ENCODE measurements at places on chromosomes 2 and 18. TPM values are rescaled to one million over a fixed set of nuclear protein-coding genes. Genes with fewer than 3 reads are reported as not detected.

DNA sequence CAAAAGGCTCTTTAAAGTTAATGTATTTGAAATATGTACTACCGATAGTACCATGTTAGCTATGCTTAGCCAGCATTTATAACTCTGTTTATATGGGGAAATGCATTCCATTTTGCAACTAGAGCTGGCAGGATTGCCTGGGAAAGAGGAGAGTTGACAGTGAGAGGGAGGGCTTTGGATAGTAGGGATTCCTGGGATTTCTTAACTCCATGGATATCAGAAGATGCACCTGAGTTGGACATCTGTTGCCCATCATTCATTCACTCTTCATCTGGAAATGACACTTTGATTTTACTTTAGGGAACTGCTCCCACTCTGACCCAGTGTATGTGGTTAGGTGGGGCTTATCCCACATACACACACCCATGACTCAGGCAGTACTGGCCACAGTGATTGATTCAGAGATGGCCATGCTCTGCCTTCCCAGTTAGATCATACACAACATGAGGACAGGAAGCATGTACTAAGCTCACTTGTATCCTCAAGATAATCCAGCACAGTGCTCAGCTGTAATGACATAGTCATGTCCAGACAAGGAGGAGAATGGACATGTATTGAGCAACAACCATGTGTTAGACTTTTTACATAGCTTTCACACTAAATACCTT is 248.8 kb downstream of the MREG start:
- H3K4me3 ChIP-seq: no peak overlapping the region
- H3K36me3 ChIP-seq: no peaks in the 10 kb centered on the region
- H3K27me3 ChIP-seq: no peaks in the 10 kb centered on the region
- H3K4me1 ChIP-seq: no peaks in the 10 kb centered on the region
- no peak overlapping the region for H3K27ac ChIP-seq

Gene GYPC
- total RNA-seq: 26.1 TPM

DNA sequence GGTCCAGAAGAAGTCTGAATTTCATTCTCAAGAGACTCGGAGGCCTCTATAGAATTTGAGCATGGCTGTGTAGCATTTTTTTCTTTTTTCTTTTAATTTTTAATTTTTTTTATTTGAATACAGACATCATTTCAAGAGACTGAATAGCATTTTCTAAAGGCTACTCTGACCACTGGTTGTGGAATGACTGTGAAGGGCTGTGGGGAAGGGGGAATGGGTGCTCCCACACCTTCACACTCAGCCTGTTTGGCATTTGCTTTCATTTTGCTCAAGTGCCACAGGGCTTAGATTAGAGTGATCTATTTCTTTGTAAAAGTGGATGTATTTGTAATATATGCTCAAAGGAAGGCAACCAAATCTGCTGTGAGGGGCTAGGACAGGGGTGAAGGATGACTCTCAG is 142.0 kb upstream of the SPOPL start:
- no peak overlapping the region for H3K27ac ChIP-seq
- H3K36me3 ChIP-seq: no peaks in the 10 kb centered on the region
- no peak for DNase-seq
- no peak overlapping the region for H3K4me3 ChIP-seq
- peaks cover 7% of the 10 kb centered on the region for H3K4me1 ChIP-seq

DNA sequence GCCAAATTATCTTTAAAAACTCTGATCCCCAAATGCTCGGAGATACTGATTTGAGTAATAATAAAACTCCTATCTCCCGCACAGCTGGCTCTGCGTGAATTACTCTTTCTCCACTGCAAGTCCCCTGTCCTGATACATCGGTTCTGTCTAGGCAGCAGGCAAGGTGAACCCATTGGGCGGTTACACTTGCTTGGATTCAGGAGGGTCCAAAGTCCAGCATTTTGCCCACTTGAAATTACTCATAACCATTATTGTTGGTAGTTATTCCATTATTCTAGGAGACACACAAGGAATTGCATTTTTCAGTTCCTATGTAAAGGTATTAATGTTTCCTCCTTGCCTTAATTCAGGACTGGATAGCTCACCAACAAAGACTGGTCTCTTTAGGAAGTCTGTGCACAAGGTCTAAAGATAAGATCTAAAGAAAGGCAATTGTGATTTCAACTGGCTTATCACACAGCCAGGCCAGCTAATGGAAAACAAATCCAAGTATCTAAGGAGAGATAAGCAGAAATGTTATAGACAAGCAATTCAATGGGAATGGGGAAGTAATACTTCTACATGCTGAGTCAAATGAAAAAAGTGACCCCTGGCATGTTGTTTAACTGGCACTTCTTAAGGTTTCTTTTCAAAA is 23.2 kb upstream of the NPC1 start:
- H3K27me3 ChIP-seq: no peaks in the 10 kb centered on the region
- no peaks in the 10 kb centered on the region for H3K36me3 ChIP-seq
- no peaks in the 10 kb centered on the region for H3K4me1 ChIP-seq

GRCh38 chr18:48543228-48543627 is 4.4 kb downstream of the CTIF start:
- H3K4me1 ChIP-seq: peaks cover 63% of the 10 kb centered on the region
- no peak overlapping the region for H3K4me3 ChIP-seq
- no peaks in the 10 kb centered on the region for H3K36me3 ChIP-seq
- no peaks in the 10 kb centered on the region for H3K27me3 ChIP-seq

- H3K36me3 ChIP-seq: no peaks in the 10 kb centered on the region
- H3K27me3 ChIP-seq: no peaks in the 10 kb centered on the region
- H3K4me3 ChIP-seq: no peak overlapping the region
- H3K4me1 ChIP-seq: no peaks in the 10 kb centered on the region
- no peak overlapping the region for H3K27ac ChIP-seq
Observed at GRCh38 chr18:70645971-70646370, 357.1 kb downstream of the SOCS6 start.

Gene SPEG
- total RNA-seq: 6.8 TPM

DNA sequence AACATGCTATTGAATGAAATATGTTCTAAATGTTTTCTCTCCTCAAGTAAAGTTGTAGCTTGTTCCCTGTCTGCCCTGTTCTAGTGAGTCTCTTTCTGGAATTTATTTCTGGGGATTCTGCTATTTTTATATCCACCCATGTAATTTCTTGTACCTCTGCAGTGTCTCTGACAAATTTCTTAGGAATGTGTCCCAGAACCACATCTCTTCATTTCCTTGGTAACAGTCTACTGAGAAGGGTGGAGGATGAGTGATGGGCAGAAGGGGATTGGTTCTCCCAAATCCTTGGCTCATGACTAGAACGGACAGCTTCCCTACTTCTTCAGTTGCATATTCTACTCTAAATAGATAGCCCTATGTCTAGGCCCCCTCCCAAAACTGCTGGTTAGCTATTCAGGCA is 490.6 kb upstream of the LINC00305 start:
- no peaks in the 10 kb centered on the region for H3K36me3 ChIP-seq
- no peaks in the 10 kb centered on the region for H3K27me3 ChIP-seq
- no peaks in the 10 kb centered on the region for H3K4me1 ChIP-seq
- no peak overlapping the region for H3K4me3 ChIP-seq
- no peak overlapping the region for H3K27ac ChIP-seq

Gene PIAS2
- 12.1 TPM for total RNA-seq

DNA sequence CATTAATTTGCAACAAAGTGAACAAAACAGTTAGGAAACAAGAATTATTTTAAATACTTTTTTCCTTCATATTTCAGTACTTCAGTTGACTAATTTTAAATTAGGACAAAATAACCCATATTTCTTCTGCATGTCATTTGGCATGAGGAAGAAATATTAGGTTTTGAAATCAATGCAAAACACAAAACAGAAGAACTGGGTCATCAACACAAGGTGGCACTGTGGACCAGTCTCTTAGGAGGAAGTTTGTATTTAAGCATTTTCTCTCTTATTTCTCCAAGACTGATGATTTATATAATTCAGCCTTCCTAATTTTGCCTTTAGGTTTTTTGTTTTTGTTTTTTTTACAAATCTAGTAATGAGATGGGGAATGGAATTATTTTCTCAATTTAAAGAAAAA is 352.8 kb upstream of the KCNH7 start:
- H3K36me3 ChIP-seq: no peaks in the 10 kb centered on the region
- no peaks in the 10 kb centered on the region for H3K27me3 ChIP-seq
- DNase-seq: no peak
- H3K4me3 ChIP-seq: no peak overlapping the region

DNA sequence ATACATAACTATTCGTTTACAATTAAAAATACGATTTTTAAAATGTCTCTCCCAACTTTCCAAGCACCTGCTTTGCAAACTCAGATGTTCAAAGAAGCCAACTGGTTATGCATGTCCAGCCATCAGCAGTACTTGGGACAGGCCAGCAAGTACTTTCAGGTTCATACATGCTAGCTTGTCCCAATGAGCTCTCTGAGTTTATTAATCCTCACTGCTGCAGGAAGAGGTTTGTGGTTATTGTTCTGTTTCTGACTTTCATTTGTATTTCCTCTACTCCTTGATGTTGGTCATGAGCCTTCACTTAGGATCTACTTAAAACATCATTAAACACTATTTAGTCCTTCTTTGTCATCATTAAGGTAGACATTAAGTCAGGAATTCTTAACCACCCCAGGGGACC is 374.1 kb downstream of the LRATD1 start:
- H3K4me1 ChIP-seq: no peaks in the 10 kb centered on the region
- H3K4me3 ChIP-seq: no peak overlapping the region
- DNase-seq: no peak
- no peaks in the 10 kb centered on the region for H3K36me3 ChIP-seq
- no peaks in the 10 kb centered on the region for H3K27me3 ChIP-seq

DNA sequence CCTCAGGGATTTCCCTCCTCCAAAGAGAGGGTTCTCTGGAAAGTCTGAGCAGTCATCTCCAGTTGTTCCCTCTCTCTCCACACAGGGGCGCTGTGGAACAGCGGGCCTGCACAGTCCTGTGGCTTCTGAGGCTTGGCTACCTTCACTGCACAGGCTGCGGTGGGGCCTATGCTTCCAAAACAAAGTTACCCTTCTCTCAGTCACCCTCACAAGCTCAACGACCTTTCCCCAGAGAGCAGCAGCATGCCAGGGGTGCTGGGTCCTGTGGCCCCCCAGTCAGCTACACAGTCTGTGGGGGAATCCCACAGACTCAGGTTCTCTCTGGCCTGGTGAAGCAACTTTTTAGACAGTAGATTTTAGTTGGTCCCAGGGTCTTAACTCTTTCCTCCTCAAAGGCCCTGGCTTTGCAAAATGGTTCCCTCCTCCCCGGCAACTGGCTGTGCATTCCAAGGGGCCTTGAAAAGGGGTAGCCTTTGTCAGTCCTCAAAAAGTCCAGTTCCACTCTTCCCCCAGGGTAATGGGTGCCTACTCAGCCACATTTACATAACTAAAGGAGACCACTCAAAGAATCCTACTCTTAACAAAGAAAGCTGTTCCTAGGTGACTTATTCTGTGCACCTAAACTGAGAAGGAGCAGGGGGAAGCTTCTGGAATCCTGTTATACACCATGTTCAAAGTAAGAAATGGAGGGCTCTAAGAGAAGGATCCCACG is 14.9 kb downstream of the B3GNT7 start:
- peaks cover 17% of the 10 kb centered on the region for H3K4me1 ChIP-seq
- no peaks in the 10 kb centered on the region for H3K36me3 ChIP-seq

- H3K27me3 ChIP-seq: no peaks in the 10 kb centered on the region
- DNase-seq: no peak
- no peak overlapping the region for H3K4me3 ChIP-seq
Observed at GRCh38 chr2:169035887-169036286, 4.8 kb upstream of the ABCB11 start.

Gene MC5R
- not detected for total RNA-seq

Gene PCARE
- total RNA-seq: 0.34 TPM

DNA sequence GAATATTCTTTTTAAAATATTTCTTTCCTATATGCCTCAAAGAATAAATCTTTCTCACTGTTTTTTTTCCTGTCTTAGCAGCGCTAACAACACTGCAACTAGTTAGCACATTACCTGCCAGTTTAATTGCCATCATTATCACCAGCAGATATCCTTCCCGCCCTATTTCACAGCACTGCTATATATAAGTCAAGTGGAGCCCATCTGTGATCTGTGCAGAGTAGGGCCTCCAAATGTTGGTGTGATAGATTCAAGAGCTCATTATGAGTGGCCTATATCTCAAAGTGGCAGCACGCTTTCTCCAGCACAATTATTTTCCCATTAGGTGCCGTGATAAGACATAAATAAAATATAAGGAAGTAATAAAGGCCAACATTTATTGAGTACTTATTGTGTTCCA is 19.8 kb upstream of the RGPD4 start:
- no peaks in the 10 kb centered on the region for H3K36me3 ChIP-seq
- no peak overlapping the region for H3K4me3 ChIP-seq
- no peaks in the 10 kb centered on the region for H3K27me3 ChIP-seq
- no peak overlapping the region for H3K27ac ChIP-seq
- DNase-seq: no peak
- H3K4me1 ChIP-seq: no peaks in the 10 kb centered on the region
